ENCODE measurements at places on chromosomes 12 and 14. TPM values are rescaled to one million over a fixed set of nuclear protein-coding genes. Genes with fewer than 3 reads are reported as not detected.

The CLEC6A gene
- not detected for total RNA-seq

The SLC5A8 gene
- not detected for total RNA-seq

The BEST3 gene
- 0.21 TPM for total RNA-seq

The MYO1A gene
- total RNA-seq: 0.59 TPM

The P2RX7 gene
- 2.6 TPM for total RNA-seq

The GALNT8 gene
- total RNA-seq: 0.70 TPM

The ATN1 gene
- total RNA-seq: 25.3 TPM

The ANKLE2 gene
- 21.2 TPM for total RNA-seq

The PTPRO gene
- total RNA-seq: 9.2 TPM

The GLS2 gene
- total RNA-seq: not detected

The USP15 gene
- total RNA-seq: 98.9 TPM

The KRT3 gene
- total RNA-seq: not detected

The ATP23 gene
- total RNA-seq: 4.9 TPM

The REM2 gene
- total RNA-seq: not detected

The RDH16 gene
- total RNA-seq: 1.3 TPM

The TMPRSS12 gene
- not detected for total RNA-seq

The CBLN3 gene
- 1.3 TPM for total RNA-seq

The FAM186B gene
- 0.30 TPM for total RNA-seq

The WSB2 gene
- 22.4 TPM for total RNA-seq

The CACNA1C gene
- total RNA-seq: 15.9 TPM

The GYS2 gene
- total RNA-seq: not detected

The CMAS gene
- 41.5 TPM for total RNA-seq

The NID2 gene
- 22.0 TPM for total RNA-seq

The GLT8D2 gene
- 12.6 TPM for total RNA-seq

The IGF1 gene
- 45.0 TPM for total RNA-seq

The FGFR1OP2 gene
- 116 TPM for total RNA-seq

All from uterus (tissue), 4 donors.